ENCODE measurements at places on chromosomes 16 and 17.

DNA sequence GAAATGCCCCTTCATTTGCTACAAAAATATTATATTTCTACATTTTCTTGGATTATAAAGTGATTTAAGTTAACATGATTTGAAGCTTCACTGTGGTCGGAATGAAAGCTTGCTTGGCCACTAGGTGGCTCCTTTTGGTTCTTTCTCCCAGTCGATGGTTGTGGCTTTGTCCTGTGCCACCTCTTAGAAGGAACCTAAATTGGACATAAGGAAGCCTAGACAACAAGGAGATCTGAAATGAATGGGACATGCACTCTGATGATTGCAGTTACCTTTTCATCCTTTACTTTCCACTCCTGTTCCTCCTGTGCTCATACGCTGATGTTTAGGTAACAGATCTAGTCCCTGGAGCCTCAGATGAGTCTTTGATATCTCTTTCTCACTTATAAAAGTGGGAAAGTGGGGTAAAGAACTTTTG is 39.2 kb downstream of the FTO start:
- DNase-seq: no peak

- no peak for DNase-seq
Measured at GRCh38 chr16:31005350-31006085, 4.9 kb downstream of the STX1B start.

DNA sequence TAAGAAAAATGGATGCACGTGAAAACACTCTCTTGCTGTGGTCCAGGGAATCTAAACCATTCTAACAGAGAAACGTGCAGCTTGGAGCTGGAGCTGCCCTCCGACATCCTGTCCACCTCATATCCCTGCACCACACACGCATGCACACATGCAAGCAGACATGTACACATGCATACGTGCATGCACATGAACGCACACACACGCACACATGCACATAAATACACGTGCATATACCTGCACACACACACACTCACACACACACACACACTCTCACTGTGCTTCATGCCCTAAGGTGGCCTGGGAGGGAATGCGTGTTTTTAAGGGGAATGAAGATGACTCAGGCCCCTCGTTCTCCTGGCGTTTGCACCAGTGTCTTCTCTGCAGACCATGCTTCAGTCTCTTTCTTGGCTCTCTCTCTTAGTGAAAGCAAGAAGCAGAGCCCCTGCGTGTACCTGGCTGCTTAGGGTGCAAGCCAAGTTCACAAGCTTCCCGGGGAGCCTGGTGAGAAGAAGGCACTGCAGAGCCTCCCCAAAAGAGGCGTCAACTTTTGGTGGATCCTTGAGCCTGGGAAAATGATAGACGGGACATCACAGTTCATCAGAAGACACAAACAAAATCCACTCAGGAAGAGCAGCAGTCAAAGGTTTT is 72.8 kb downstream of the GOSR1 start:
- no peak for DNase-seq

DNA sequence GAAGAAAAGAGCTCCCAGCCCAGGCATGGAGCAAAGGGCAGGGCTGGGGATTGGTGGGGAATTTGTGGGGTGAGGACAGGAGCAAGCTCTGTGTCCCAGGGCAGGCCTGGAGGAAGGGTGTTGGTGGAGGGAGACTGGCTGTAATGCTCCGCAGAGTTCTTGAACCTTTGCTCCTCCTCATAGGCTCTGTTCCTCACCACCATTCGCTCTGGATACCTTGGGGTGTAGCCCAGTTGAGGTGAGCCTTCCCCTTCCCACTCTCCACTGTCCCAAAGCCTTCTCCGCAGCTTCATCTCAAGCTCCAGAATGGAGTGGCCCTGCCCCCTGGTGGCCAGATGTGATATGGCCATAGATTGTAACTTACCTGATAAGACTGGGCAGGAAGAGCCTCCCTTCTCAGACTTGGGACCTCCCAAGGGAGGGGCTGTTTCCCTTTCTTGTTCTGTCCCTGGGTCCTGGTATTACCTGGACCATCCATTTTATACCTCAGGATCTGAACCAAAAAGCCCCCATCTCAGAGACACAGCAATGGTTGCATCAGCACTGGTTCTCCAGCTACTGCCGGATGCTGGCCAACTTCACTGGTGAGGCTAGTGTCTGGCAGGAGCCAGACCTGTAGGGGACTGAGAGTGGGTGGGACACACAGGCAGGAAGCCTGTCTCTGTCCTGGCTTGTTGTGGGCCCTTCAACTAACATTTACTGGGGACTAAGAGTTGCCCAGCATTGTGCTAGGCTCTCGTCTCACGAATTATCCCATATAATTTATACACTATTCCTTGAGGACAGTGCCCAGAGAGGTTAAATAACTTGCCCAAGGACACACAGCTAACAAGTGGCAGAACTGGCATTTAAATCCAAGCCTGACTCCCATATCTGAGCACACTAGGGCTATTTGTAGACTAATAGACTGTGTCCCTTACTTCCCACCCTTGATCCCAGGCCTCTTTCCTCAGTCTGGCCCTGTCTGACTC is 19.1 kb upstream of the STAC2 start:
- DNase-seq: peak; percentile 83

DNA sequence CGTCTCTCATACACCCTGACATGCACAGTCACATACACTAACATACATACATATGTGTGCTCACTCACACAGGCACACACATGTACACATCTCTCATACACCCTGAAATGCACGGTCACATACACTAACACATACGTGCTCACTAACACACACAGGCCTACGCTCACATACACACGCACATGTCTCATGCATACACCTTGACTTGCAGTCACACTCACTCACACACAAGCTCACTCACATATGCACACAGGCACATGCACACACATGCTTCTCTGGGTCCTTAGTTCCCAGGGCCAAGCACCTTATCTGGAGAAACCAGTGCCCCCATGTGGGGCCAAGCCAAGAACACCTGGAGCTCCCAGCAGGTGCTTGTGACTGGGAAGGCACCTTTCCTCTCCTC is 240.3 kb downstream of the RBFOX3 start:
- no peak for DNase-seq

DNA sequence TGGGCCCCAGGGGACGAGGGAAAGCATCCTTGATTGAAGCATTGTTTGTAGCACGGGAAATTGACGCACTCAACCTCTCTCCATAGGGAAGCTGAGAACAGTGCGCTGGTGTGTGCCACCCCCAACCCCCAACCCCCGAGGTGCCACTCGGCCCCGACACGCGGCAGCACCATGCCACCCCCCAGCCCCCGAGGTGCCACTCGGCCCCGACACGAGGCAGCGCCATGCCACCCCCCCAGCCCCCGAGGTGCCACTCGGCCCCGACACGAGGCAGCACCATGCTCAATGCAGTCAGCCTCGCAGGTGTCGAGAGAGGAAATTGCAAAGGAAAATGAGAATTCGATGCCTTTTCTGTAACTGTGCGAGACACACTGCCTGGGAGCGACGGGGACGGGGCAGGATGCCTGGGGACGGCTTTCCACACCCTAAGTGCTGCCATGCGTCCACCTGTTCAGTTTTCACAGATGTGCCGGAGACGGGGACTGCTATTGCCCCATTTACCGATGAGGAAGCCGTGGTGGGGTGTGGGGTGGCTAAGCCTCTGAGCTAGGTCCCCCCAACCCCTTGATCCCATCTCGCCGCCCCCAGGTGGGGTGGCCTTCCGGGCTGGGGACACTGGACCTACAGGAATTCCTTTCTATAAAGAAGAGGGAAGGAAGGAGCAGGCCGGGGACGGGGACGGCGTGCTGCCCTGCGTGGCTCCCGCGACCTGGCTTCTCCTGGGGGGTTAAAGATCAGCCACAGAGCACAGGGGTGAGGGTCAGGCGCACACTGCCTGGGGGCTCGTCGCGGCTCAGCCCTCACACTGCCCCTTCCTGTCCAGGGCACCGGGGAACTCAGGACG is 9.8 kb downstream of the CBFA2T3 start:
- DNase-seq: no peak

GRCh38 chr17:61179380-61179806 is 220.2 kb upstream of the TBX2 start:
- DNase-seq: no peak

DNA sequence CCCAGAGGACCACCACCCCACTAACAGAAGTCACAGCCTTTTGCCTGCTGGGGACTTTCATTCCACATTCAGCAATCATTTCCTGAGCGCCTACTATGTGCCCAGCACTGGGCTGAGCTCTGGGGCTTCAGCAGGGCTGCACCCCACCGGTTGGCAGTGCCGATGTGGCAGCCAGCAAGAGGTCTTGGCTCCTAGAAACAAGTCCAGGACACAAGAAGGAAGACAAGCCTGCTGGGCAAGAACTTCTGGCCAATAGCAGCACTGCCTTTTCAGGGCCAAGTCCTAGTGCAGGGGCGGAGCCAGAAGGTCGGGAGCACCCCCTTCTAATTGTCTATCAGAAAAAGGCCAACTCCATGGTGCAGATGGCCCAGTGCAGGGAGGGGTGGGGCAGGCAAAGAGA is 13.0 kb upstream of the HOXB9 start:
- no peak for DNase-seq

DNA sequence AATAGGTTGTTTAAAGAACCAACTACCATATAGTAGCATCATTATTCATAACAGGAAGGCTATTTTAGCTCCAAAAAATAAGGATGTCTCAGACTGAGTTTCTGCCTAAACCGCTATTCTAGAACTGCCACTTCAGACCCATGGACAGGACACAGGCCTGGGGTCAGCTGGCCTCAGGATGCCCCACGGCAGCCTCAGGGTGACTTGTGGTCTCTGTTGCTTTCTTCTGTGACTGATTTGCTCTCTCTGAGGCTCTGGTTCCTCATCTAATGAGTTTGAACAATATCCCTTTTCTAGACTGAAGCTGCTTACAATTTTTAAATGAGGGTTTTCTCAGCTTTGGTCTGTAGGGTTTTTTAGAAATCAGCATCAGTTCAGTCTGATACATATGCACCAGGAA is 31.8 kb upstream of the IRF8 start:
- no peak for DNase-seq

- no peak for DNase-seq
Measured at GRCh38 chr16:12900599-12901203, 697 bp upstream of the SHISA9 start.

DNA sequence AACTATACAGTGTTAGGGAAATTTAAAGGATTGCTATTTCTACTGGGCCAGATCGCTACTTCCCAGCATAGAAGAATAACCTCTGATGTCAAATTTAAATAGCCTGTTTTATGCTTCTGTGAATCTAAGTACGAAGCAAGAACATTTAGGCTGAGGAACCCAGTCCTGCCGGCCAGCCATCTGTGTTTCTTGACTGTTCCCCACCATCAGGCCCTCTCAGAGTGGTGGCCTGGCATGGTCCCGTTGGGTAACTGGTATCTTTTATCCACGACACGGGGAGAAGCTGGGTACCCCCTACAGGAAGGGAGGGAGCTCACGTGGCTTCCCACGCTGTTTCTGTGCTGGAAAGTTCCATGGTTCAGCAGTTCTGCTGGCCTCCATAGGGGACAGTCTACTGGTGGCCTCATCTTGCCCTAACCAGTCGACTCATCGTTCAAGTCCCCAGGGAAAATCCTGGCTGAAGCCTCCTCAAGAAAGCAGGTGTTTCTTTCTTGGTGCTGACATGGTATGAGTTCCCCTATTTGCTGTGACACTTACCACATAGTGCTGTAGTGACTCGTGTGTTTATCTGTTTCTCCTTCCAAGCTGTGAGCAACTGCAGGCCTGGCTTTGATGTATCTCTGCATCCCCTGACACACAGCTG is 201.7 kb upstream of the NLRP1 start:
- DNase-seq: no peak

GRCh38 chr17:27244491-27245223 is 49.3 kb upstream of the WSB1 start:
- DNase-seq: no peak

DNA sequence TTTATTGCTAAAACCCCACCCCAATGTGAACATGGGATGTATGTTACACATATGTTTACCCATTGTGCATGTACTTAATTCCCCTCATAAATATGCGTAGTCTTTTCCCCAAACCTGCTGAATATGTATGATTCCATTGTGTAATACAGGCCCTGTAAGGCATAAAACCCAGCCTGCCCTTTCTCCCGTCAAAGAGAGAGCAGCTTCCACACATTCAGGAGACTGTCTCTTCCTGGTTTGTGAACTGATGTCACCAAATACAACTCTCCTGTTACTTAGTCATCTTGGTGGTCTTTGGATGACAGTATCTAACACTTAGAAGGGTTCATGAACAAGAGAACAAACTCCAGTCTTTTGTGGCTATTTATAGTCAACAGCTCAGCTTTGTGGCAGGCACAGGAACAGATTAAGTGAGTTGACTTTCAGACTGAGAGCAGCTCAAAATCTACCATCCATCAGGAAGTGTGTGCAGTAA is 24.7 kb upstream of the TMC7 start:
- no peak for DNase-seq

GRCh38 chr17:57652811-57653210 is 92.3 kb downstream of the CCDC182 start:
- no peak for DNase-seq

DNA sequence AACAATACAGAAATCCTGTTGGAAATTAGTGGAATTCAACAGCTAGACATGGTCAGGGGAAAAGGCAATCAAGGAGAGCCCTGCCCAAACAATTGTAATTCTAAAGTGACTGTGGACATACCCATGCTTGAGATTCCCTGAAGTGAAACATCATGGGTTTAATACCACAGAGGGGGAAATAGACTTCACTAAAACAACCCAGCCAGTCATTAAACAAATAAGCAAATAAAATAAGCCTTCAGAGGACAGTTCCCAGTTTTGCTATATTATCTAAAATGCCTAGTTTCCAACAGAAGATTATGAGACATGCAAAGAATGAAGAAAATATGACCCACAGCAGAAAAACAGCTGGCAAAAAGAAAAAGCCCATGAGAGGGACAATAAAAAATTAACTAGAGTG is 376.3 kb downstream of the CDH8 start:
- no peak for DNase-seq

DNA sequence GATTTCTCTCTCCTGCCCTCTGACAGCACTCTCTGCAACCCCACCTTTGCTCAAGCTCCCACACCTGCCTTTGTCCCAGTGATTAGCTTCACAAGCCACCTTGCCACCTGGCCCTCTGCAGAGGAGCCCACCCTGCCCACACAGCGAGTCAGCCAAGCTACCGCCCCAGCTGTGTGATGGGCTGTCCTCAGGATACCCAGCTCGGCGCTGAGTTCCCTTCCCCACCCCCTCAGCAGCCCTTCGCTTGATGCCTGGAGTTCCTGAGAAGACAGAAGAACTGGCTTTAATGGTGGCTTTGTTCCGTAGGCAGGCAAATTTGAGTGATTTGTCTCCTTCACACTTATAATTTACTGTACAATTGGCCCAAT is 266.4 kb downstream of the CBLN1 start:
- no peak for DNase-seq

All from stimulated activated CD8-positive, alpha-beta memory T cell treated with anti-CD3 and anti-CD28 coated beads, Interleukin-4, amount 100 ng/mL, for 1 hour (primary cell).